Sigmoid colon (tissue), 7 donors: ENCODE measurements at places on chromosomes 11 and 22. TPM values are rescaled to one million over a fixed set of nuclear protein-coding genes. Genes with fewer than 3 reads are reported as not detected.

Gene CARS1
- 35.9 TPM for total RNA-seq

DNA sequence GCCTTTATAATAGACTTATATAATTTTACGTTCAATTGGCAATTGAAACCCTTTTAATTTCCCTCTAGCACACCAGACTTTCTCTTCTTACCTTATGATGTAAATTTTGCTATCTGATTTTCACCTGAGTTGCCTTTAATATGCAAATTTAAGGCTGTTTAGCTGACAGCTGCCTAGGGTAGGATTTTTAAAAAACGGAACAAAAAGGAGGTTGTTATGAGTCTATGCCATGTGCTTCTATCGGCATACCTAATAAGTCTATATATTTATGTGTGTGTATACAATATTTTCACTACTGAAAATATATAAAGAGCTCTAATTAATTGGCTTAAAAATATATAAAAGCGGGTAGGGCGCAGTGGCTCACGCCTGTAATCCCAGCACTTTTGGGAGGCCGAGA lies 11.8 kb upstream of the SELENOH start:
- no peak for DNase-seq

Gene TCIRG1
- 69.9 TPM for total RNA-seq

DNA sequence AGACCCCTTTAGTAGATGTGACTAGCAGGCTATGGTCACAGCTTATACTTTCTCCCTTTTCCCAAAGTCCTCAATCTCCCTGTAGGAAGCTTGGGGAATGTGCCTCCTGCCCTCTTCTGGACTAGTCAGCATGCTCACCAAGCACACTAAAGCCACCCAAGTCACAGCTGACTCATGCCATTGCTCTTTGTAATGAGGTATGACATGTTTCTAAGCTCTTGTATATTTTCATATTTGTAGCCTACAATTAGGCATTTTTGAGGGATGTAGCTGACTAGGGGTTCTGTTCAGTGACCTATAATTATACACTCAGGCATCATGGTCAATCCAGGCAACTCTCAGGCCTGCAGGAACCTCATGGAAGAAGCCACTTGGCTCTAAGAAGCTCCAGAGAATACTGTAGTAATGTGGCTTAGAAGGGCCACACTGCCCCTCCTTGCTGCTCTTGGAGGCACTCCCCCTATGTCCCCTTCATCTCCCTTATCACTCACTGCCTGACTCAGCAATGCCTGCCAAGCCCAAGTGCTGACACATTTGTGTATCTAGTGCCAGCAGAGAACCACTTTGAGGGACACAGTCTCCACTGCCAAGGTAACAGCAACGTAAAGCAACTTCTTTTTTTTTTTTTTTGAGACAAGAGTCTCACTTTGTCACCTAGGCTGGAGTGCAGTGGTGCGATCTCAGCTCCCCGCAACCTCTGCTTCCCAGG lies 86.2 kb downstream of the RPL27A start:
- DNase-seq, result no peak

DNA sequence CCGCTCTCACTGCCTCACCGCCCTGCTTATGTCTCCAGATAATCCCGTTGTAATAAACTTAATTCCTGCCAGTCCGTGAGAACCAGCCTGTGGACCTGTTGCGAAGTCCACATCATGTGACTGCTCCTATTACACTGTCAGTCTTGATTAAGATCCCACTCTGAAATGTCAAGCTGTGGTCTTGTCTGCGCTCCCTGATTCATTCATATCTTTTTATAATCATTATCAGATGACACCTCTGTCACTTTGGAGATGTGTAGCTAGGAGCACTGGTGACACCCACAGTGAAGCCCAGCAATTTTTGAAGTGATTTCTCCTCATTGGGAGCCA lies 377.3 kb downstream of the TBC1D22A start:
- no peak for DNase-seq

DNA sequence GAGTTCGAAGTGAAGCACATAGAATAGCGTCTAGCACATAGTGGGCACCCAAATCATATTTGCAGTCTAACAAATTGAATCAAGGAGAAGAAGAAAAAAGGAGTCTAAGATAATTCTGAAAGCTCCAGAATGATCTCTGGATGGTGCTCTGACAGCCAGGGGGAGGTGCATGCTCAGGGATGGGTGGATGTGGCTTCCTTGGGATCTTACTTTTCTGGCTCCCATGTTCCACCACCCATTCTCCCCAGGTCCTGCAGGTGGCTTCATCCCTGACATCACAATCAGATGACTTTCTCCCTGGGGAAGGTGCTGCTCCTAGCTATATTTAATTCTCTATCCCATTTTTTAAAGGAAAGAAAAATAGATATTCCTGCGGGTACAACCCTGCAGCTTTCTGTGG lies 381.9 kb downstream of the CADM1 start:
- no peak for DNase-seq

- no peak for DNase-seq
Measured at GRCh38 chr22:35306350-35306967, 6.8 kb downstream of the TOM1 start.

GRCh38 chr22:19757140-19757984 lies 3.2 kb upstream of the TBX1 start:
- no peak for DNase-seq

Gene ALDH3B1
- 12.5 TPM for total RNA-seq

Gene CHADL
- 16.2 TPM for total RNA-seq
